ENCODE measurements at places on chromosomes 4 and X.

DNA sequence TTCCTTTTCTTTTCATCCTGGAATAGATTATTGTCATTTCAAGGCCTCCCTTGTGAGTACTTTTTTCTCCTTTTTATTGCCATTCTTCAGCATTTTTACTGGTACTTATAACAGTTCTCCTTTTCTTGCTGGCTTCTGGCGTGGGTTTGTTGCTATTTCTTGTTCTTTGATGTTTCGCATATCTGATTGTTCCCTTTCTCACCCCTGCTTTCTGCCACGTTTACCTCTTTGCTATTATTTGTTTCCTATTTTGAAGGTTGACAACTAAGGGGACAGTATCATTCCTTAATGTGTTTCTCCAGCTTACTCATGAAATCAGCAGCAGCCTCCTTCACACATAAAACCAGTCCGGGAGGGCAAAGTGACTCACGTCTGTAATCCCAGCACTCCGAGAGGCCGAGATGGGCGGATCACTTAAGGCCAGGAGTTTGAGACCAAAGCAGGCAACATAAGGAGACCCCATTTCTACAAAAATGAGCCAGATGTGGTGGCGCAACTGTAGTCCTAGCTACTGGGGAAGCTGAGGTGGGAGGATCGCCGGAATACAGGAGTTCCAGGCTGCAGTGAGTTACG is 72.6 kb downstream of the DMD start:
- DNase-seq, result no peak

DNA sequence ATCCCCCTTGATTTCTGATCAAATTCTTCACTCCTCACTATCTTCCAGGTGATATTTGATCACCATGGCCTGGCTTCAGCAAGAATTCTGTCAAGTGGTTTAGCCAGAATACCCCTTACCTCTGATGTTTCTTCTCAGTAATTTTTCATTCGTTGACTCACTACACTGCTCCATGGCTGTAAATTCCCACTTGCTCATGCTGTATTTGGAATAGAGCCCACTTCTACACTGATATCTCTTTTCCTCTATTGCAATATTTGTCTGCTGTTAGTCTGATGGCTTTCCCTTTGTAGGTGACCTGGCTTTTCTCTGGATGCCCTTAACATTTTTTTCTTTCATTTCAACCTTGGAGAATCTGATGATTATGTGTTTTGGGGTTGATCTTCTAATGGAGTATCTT is 73.9 kb upstream of the DIPK2B start:
- no peak for DNase-seq

DNA sequence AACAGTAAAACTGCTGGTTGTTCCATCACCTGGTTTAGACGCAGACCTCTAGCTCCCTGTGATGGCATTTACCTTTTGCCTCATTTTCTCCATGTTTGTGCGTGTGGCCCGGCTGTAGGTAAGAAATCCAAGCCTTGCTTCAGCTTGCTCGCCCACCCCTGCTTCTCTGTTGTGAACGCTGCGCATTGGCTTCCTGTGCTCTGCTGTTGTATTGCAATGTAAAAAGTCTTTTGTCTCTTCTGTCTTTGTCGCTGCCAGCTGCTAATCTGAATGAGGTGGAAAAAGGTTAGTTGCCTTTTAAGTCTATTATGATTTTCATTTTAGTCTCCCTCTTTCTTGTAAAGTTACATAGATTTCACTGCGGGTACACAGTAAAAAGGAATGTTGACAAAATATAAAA is 127.3 kb upstream of the PACRGL start:
- no peak for DNase-seq

DNA sequence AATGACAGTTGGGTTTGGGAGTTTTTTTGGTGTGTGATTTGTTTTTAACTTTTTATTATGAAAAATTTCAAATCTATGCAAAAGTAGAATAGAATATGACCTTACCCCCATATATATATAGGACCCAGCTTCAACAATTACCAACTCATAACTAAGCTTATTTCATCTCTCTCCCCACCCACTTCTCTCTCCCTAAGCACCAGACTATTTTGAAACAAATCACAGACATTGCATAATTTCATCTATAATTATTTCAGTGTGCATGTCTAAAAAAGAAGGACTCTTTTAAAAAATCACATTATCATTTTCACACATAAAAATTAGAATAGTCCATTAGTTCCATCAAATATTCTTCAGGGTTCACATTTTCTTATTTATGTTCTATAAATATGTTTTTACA is 28.3 kb upstream of the NKX6-1 start:
- no peak for DNase-seq

DNA sequence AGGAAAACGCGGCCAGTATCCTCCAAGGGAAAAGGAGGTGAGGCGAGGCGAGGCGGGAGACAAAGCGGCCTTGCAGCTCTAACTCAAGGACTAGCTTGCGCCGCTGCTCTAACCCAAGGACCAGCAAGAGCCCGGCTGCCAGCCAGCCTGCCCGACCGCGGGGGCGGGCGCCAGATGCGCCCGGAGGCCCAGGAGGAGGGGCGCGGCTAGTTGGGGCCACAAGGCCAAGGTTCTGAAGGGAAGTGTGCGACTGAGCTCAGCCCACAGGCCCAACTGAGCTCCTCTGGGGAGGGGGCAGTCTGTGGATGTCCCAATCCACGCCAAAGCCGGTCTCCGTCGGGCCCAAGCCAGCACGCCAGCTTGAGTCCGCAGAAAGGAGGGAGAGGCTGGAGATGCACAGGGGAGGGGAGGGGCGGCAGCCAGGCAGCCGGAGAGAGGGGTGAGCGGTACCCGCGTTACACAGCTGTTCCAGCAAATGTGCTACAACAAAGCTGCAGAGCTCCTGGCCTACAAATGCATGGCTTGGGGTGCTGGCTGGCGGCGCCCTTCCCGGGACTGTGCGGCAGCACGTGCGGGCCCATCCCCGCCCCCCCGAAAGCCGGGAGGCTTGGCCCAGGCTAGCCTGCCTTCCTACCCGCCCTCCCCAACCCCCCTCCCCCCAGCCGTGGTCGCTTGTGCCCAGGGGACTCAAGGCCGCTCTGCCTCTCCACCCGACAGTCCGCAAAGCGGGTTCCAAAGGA is 637 bp downstream of the AMER1 start:
- peak; percentile 6 for DNase-seq

DNA sequence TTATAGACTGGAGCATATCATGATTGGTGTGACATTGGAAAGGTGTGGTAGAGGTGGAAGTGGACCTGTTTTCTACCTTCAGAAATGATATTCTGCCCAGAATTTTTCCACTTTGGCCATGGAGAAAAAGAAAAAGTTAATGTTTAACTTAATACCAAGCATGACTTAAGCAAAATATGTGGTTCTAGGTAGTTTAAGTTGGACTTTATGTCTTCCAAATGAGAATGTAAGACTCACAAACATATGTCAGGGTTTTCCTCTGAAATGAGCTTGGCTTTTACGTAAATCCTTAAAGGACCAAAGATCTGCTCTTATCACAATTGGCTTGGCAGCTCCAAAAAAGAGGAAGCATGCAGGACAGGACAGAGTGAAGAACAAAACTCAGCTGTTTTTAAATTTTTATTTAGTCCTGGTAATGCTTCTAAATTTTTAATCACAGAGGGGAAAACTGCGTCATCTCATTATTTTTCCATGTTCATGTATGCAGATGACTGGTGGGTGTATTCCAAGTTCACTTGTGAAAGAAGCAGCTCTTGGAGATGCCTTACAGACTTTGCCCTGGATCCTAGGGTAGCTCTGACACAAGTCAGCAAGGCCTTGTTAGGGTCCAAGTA is 98.2 kb downstream of the ANK2 start:
- DNase-seq, result no peak

DNA sequence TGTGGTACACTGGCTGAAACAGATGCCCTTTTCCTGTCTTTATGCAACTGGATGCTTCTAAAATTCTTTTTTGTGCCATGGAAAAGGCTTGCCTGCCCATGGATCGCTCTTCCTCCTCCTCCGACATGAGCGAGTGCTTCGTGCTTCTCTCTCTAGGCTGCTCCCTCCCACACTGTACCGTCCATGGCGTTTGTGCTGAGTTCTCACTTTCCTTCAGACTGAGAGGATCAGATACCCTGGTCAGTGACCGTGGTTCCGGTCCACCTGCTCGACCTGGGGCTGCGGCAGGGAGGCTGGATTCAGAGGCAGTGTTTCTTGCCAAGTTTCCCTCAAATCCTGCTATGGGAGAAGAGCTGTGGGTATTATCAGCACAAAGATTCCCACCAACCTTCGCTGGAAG is 10.2 kb upstream of the CLDN24 start:
- DNase-seq, result no peak

- no peak for DNase-seq
Measured at GRCh38 chr4:126604268-126604867, 1028.4 kb upstream of the INTU start.

DNA sequence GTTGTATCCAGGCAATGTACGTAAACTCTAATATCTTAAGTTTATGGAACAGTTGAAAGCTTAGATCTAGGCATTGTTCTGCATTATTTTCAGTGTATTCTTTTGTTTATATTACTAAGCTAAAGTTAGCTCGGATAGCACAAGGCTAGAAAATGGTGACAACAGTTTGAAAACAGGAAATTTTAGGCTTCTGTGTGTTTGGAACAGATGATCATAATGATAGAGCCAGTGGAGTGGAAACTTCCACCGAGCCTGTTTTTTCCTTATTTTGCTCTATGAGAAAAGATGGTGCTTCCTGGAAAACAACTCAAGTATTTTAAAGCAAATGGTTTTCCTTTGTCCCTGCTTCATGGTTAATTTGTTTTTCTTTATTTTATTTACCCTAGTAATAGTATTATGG is 70.8 kb downstream of the GAB1 start:
- DNase-seq, result no peak

DNA sequence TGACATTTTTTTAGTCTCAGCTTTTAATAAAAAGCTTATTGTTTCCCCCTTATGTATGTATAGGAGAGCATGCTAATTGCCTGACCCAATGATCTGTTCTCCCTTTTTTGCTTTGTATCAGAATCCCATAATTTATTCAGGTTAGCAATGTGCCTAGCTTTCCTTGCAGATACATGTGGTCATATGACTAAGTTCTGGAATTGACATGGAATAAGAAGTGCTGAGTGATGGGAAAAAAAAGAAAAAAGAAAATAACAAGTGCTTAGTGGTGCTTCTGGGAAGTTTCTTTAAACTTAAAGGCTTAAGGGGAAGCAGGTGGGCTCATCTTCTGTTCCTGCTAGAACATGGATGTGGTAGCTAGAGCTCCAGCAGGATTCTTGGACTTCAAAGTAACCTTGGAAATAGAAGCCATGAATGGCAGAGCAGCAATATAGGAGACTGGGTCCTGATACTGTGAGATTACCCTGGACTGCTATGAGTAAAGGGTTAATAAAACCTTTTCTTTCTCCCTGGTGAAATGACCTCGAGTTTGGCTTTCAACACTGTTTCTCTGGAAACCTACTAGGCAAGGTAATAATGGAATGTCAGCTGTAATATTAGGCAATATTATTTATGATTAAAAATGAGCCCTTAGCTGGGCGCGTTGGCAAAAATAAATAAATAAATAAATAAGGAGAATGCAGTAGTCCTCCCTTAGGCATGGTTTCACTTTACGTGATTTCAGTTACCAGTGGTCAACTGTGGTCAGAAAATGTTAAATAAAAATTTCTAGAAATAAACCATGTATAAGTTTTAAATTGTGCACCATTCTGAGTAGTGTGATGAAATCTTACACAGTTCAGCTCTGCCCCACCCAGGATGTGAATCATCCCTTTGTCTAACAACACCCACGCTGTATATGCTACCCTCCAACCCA is 16.7 kb upstream of the RBM41 start:
- no peak for DNase-seq

- no peak for DNase-seq
Measured at GRCh38 chrX:24243188-24243587, 70.7 kb downstream of the SUPT20HL2 start.

DNA sequence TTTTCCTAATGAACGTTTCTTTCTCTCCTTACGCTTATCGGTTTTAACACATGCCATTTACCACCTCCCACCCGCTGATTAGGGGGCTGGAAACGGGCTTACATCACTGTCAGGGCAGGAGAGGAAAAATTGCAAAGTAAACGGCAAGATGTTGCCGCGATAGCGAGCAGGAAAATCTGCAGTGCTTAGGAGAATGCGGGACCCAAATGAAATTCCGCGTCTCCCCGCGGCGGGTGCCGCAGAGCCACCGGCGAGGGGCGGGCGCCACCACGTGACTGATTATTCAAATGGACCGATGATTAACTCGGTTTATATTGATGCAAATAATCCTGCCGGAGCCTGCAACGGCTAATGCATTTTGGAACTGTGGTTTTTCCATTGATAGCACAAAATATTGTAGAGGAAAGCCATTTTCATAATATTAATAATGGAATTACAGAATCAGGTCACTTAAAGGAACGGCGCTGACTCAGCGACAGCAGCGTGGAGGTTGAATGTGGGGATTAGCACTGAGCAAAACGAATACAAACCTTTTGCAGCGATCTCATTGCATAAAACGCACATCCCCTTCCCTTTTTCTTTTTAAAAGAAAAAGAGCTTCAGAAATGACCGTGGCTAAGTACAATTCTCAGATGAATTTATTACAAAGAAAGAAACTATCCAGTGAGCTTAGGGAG is 224.2 kb downstream of the STIM2 start:
- no peak for DNase-seq

DNA sequence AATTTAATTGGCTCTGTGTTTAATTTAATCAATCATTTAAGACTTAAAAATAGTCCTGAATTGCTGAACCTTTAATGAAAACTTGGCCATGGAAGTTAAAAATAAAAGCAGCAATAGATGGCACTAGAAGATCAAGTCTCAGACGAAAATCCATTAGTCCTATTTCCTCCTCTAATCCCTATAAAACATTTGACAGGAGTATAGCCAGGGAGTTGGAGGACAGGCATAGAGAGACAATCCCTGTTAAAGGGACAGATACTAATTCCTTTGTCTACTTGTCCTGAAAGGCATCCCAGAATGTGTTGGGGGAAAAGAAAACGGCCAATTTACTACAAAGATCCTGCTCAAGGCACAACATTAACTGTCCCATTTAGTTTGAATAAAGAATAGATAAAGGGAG is 276.3 kb upstream of the TACR3 start:
- DNase-seq, result no peak
